ENCODE measurements at places on chromosomes 16 and 17. TPM values are rescaled to one million over a fixed set of nuclear protein-coding genes. Genes with fewer than 3 reads are reported as not detected.

Gene ACBD4
- total RNA-seq, result 13.4 TPM

DNA sequence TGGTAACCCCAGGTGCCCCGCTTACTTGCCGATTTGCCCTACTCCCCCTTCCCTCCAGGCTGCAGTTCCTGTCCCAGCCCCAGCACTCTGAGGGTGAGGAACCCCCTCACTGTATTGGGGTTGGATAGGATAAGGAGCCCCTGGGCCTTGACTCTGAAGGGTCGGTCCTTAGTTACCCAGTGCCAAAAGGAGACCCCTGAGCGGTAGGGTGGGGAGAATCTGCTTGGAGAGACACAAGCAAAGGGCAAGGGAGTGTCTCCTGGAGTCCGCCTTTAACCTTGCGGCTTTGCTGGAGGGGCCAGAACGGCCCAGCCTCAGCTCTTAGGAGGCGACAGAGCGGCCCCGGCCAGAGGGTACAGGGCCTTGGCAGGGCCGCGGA is 13.0 kb downstream of the CARD14 start:
- no peak for DNase-seq

DNA sequence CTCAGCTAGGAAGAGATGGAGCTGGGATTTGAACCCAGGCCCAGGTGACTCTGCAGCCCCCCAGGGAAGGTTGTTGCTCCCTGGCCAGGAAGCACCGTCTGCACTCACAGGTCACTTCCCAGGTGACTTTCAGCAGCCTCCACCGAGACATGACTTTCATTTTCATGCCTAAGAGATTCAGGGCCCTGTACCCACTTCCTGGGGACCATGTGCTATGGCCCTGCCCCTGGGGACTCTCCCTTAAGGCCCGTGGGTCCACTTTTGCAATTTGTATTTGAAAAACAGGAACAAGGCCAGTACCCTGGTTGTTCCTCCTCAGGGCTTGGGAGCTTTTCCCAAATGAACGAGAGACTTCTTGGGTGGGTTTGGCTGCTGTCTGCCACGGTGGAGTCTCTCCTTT is 191.0 kb downstream of the IRF8 start:
- DNase-seq, result no peak

DNA sequence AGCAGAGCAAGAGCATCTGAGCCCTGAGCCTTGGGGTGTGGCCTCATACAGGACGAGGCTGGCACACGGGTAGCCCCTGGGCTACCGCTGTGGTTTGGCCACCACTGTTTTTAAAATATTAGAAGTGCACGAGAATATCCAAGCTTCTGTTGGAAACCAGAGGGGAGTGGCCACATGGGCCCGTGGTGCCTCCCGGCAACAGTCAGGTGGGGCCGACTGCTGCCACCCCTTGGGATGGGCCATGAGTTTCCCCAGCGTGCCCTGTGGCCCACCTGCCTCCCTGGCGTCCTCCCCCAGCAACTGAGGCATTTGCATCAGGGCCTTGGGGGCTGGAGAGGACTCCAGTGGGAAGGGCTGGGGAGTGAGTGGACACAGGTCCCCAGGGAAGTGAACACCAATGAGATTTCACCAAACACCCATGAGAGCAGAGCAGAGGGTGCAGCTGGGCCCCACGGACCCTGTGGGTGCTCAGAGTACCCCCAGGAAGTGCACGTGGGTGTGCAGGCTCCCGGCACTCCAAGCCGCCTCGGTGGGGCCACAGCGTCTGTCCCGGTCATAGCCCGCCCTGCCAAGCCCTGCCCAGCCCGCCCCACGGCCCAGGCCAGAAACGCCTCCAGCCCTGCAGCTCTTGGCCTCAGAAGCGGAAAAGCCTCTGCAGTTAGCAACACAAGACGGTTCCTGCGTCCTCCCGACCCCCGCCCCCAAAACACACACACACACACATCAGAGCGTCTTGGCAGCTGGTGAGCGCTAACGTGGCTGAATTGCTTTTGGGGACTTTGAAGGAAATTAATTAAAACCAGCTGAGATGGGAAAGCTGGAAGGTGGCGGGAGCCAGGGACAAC is 22.7 kb downstream of the ZNF469 start:
- no peak for DNase-seq

Gene AANAT
- not detected for total RNA-seq

Data from Karpas-422 (cell line).